ENCODE measurements at places on chromosomes 4 and X. TPM values are rescaled to one million over a fixed set of nuclear protein-coding genes. Genes with fewer than 3 reads are reported as not detected.

DNA sequence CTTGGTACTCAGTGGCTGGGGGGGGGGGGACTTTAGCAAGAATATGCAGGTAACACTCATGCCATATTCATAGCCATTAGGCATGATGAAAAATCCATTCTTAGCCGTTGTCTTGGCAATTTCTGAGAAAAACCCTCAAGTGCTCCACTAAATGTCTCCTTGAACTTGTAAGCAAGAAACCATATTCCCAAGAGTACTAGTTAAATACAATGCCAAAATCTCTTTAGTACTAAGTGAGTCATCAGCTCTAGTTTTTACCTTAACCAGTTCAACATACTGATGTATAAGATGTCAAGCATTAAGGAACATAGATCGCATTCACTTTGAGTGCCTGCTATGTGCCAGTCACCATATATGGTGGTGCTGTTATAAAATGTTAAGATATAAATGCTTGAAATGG lies 27.5 kb downstream of the UBE2D3 start:
- no peak for DNase-seq

DNA sequence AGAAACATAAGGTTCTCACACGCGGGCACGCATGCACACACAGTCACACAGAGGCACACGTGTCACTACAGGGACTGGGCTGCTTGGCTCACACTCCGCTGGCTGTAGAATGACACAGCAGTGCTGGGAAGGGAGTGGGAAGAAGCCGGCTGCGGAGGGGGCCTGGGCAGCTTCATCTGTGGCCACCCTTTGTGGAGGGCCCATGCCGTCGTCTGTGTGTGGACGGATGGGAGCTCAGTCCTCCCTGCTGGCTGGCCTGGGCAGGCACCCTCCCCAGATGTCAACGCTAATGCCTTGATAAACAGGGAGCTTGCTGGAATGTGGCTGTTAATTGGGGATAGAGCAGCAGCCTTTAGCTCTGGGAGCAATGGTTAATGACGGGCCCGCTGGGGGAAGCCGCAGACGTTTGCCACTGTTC lies 621.1 kb downstream of the BCOR start:
- DNase-seq: peak; percentile 76

GRCh38 chrX:3717742-3718420 lies 4.4 kb upstream of the PRKX start:
- DNase-seq: no peak

GRCh38 chr4:113834298-113834697 lies 72.8 kb upstream of the CAMK2D start:
- DNase-seq: no peak

GRCh38 chr4:76969941-76970529 lies 20.5 kb downstream of the SEPTIN11 start:
- DNase-seq: no peak

- no peak for DNase-seq
Observed at GRCh38 chr4:40247350-40247749, 50.5 kb downstream of the RHOH start.

DNA sequence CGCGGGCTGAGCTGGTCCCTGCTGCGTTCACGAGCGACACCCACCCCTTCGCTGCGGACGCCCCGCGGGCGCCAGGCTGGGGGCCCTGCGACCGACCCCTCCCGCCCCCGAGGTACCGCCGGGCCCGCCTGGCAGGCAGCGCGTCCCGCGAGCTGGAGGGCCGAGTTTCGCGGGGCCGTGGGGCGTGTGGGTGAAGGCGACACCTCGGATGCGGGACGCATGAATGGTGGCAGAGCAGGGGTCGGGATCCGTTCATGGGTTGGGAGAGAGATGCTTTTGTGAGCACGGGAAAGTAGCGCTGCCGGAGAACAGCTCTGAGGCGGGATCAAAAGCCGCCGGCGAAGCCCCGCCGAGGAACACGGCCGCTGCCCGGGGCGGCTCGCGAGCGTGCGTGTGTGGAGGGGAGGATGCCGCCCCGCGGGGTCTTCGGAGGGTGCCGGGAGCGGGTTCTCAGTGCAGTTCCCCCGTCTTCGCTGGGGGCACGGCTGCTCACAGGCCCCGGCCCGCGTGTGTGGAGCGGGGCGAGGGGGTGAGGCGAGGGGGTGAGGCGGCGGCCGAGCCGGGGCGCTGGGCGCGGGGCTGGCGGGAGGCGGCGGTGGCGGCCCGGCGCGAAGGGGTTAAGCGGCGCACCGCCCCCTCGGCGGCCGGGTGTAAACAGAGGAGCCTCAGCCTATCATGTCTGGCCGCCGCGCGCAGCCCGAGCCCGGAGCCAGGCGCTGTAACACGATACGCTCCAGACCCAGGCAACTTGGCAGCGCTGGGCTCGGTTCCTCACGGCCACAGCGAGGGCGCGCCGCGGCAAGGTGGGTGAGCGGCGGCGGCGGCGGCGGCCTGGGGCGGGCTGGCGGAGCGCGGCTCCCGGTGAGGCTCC lies 205.3 kb downstream of the TENM3 start:
- DNase-seq: peak; percentile 95

Gene HMGB2
- 53.4 TPM for total RNA-seq

Gene CORIN
- total RNA-seq: 175 TPM

DNA sequence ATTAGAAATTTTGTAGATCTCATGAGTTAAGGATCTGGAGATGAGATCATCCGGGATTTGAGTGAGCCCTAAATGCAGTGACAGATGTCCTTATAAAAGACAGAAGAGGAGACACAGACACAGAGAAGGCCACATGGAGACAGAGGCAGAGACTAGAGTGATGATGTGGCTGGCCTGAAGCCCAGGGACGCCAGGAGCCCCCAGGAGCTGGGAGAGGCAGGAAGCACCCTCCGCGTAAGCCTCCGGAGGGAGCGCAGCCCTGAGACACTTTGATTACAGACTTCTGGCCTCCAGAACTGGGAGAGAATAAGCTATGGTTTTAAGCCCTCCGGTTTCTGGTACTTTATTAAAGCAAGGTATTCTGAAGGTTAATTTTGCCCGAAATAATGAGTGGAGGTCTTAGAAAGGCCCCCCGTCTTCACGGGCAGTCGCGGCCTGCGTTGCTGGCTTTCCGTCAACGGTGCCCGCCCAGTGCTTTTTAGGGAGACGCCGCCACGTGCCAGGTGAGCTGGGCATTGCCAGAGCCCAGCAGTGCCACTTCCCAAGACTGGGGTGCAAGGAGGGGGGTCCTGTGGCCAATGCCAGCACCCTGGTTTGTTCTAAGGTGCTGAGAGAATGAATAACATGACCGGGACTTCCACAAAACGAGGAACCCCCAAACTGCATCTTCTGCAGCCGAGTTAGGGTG lies 8.1 kb downstream of the DHRSX start:
- DNase-seq: no peak

DNA sequence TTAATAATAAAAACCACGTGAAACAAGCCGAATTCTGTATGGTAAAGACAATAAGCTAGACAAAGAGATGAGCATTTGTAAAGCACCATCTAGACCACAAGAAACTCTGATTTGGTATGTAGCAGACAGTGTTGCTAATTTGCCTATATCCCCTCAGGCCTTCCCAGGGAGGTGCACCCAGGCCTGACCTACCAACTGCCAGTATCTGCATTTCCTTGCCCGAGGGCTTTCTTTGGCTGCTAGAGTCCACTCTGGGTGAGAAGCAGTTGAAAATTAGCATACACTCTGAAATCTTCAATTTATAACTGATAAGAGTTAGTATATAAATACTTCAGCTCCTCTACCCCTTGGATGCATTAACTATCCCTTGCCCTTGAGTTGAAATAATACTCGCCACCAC lies 37.4 kb upstream of the IL1RAPL1 start:
- no peak for DNase-seq

DNA sequence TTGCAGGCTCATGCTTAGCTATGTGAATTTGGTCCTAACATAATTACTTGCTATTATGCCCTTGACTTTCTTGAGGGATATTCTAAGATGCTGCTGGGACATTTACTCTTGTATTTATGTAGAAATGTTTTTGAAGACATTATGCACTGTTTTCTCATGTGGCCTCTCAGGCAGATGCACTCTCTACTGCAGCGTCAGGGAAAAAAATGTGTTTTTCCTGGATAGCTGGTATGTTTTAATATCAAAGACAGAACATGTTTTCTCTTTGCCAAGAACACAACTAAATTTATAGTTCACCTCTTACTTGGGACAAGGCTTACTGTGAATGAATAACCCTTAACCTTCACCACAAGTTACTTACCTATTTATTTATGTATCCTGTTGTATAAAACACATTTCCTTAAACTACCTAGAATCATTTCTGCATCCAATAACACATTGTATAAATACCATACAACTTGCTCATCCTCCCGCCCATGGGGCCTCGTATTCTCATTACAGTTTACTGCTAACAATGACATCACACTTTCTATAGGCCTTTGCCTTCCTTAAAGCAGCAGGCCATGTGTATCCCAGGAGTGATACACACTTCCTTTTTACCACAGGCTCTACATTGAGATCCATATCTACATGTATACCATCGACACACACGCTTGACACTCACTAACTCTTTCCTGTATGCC lies 178.7 kb downstream of the SLIT2 start:
- no peak for DNase-seq

Gene CYLC1
- total RNA-seq: not detected

Gene PAGE5
- total RNA-seq: not detected

Data from right cardiac atrium (tissue), 5 donors.